CD4-positive, CD25-positive, alpha-beta regulatory T cell (primary cell): ENCODE measurements at places on chromosomes 5 and 9.

GRCh38 chr9:8241201-8241600 is 441.6 kb upstream of the DMAC1 start:
- no peak for DNase-seq

DNA sequence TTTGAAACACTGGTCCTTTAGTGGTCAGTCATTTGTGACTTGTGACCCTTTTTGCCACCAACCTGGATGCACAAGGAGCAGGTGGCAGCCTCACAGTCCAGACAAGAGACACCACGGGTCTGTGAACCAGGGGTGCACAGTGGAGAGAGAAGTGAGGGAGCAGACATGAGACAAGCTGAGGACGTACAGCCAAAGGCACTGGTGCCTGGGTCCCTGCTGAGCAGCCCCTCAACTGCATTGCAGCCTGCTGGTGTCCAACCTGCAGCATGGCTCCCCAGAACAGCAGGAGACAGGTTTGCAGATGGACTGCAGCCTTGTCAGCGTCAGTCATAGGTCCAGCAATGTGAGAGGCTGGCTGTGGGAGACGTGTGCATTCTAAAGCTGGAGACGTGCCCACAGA is 124.2 kb upstream of the FSTL4 start:
- DNase-seq = no peak

DNA sequence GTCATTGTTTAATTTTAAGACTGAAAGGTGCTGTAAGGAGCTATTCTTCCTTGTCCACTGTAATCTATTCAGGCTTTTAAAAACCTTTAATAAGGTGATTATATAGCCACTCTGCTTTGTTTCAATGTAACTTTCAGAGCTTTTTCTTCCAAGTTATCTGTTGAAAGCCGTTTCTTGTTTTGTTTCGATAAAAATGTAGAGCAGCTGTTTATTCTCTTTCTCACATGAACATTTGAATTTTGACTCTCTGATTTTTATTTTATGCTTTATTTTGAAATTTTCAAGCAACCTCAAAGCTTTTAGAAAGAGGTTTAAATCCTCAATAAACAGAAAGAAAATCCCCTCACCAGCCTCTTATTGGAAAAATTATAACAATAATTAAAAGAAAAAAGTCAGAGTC is 47.2 kb downstream of the CPEB4 start:
- no peak for DNase-seq

DNA sequence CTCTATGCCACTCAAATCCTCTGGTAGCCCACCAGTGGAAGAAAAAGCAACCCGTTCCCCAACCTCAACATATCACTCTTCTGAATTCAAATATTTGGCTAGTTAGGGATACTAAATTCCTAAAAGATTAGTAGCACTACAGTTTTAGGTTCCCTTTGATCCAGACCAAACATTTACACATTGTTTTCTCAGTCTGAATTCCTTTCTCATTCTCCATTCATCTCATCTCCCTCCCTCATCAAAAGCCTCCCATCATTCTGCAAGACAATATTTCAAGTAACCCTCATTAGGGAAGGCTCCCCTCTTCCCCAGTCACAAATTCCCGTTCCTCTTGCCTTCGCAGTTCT is 26.3 kb downstream of the ADAM19 start:
- no peak for DNase-seq

DNA sequence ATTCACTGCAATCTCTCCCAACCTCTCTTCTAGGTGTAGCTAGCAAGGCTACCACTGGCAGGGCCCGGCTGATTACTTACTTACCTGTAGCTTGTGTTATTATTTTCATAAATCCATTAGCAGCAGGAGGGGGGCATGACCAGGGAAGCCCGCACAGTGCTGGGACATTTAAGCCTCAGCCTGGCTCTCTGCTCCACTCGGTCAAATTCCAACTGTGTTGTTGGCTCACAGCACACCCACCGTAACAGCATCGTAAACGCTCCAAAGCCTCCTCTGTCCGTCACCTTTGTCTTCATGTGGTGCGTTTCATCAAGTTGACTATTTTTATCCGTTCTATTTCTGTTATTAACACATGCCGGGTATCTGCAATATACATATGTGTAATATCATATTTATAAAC is 264.7 kb downstream of the NSG2 start:
- no peak for DNase-seq

DNA sequence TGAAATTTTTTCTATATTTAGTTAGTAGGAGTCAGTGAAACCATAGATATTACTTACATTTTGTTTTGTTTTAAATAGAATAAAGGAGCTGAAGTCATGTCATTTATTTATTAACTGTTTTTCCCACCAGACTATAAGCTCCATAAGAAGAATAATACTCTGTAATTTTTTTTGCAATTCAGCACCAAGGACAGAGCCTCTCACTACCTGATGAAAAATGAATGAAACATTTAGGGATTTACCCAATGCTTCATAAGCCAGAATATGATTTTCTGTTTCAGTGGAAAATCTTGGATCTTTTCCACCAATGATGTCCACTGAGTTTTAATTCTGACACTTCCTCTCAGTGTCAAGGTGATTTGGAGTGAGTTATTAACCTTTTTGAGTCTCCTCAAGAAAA is 624.9 kb upstream of the GRAMD2B start:
- no peak for DNase-seq

DNA sequence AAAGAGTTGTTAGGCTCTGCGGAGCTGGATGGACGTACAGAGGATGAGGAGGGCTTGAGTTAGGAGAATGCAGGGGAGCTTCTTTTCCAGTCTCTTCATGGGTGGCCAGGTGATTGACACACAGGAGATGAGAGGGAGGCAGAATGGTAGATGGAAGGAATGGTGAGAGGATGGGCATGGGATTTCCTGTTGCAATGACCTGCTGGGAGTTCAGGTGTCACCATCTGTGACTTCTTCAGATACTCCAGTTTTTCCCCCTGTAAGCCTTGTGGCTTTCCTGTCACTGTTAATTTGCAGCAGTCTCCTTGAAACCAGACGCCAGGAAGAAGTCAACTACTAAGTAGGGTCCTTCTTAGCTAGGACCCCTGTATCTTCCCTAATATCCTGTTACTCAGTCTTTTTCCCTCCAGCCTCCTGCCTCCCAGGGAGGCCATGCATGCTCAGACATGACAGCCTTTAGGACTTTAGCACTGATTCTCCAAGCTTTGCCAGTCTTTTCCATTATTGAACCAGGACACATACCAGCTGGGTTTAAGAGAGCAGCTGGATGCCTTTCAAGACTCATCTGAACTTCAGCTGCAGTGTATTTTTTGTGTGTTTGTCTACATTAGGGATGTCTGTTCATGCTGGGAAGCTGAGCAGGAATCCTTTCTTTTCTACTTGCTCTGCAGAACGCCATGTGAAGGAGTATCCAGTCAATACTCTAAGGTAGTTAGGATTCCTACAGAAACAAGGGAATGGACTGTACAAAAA is 67.2 kb upstream of the CD180 start:
- no peak for DNase-seq

DNA sequence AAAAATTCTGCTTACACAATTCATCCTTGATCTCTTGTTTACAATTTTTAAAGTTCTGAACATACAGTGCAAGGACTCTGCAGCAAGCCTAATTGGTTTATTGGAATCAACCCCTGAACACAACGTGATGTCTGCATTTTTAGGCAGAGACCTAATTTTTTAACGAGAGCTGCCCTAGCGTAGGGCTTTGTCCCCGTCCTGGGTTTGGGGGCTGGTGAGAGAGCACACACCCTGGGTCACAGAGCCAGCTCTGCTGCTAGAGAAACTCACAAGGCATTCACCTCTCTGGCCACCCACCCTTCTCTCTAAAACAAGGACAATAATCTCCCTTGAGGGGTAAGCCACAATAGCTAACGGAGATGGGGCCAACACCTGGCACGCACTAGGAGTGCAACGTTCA is 28.2 kb downstream of the SH3PXD2B start:
- DNase-seq = no peak

- DNase-seq = no peak
Observed at GRCh38 chr5:82673057-82673809, 395.1 kb upstream of the RPS23 start.

- DNase-seq = no peak
Observed at GRCh38 chr5:174606646-174607045, 117.7 kb upstream of the MSX2 start.

- DNase-seq = no peak
Observed at GRCh38 chr9:14967450-14968321, 57.5 kb upstream of the FREM1 start.

DNA sequence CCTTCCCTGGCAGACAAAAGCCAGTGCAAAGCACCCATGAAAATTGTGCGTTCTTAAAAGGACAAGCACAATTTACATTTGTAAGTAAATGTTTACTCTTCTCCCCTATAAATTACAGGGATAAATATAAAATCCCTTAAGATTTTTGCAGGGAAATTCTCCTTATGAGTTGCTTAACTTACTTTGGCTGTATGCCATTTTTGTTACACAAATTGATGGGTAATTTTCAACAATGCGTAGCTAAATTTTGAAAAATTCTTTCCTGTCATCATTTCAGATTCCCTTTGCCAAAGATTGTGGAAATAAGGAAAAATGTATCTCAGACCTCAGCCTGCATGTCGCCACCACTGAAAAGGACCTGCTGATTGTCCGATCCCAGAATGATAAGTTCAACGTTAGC is 64.2 kb upstream of the ITGA2 start:
- DNase-seq = no peak

DNA sequence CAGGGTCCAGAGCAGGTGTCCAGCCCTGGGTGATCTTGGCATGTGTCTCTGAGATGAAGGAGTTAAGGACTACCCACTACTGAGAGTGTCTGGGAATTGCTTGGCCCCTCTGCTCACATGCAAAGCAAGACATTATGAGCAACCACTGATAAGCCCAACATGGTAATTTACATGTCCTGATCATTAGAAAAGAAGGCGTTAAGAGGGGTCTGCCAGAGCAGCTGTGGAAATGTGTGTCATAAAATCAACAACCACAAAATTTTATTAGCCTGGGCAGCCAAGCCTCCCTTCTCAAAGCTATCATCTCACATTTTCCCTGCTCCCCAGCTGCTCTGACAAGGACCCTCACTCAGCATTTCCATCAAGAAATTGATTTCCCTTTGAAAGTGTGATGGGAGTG is 351.0 kb downstream of the SPOCK1 start:
- DNase-seq = no peak

DNA sequence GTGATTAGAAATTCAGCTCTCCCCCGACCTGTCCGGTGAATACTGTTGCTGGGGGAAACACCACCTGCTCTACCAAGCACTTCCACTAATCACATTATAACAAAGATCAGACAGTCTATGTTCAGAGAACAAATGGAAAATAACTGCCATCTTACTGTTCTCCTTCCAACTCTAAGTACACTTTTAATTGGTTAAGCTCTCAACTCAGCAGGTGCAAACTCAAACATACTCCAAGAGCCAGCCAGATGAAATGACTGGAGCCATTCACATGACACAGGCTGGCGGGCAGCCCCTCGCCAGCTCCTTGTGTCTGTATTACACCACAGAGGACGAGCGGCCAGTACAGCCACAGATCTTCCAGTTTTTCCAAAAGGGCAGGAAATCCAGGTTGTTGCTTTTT is 16.1 kb downstream of the LIFR start:
- DNase-seq = no peak

DNA sequence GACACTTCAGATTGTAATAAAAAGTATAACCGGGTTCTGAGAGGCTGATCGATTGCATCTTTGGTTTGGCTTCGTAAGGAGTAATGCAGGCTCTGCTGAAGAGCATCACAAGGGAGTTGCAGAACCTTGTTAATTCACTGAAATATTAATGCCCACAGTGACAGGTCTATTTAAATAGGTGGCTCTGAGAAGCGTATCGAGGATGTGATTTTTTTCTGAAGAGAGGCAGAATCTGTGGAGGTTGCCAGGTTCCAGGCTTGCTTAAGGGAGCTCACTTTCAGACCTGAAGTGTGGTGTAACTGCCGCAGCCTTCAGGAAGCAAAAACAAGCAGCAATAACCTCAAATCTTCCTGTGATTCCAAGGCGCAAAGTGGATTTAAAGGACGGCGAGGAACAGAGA is 80.3 kb downstream of the ANKRD33B start:
- no peak for DNase-seq

- no peak for DNase-seq
Observed at GRCh38 chr9:98007251-98007928, 24.2 kb downstream of the ANP32B start.

- DNase-seq = no peak
Observed at GRCh38 chr5:139495638-139496435, 13.3 kb upstream of the STING1 start.

GRCh38 chr5:109853377-109853776 is 163.7 kb downstream of the MAN2A1 start:
- no peak for DNase-seq

DNA sequence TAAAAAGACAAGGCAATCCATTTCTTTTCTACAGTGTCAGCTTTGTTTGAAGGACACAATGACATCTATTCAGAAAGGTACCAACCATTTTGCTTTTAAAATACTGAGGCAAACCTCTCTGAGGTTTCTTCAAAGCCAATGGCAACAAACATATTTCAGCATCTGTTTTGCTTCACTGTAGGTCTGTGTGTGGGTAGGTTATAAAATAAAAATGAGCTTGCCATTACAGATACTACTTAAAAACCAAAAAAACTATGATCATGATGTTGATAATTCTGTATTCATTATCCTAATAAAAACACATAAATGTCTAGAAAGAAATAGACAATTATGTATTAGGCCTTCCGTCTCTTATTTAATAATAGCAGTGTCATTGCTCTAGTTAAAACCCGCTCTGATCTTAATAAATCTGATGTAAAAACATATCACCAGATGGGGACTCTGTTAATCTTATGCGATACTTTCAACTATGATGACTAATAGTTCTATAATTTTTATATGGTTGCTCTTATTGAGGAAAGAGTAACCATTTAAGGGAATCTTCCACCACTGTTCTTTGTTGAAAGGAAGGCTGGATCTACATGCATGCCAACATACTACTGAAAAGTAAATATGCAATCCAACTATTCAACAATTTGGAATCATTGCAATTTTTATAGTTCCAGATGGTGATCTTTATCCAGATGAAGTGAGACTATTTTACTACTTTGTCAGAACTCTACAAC is 647.2 kb downstream of the PDE4D start:
- no peak for DNase-seq

GRCh38 chr5:25892211-25892610 is 1146.2 kb downstream of the CDH9 start:
- DNase-seq = no peak

- DNase-seq = no peak
Observed at GRCh38 chr5:50744776-50745175, 78.3 kb downstream of the PARP8 start.

- DNase-seq = no peak
Observed at GRCh38 chr5:125461641-125462072, 715.2 kb upstream of the ZNF608 start.

DNA sequence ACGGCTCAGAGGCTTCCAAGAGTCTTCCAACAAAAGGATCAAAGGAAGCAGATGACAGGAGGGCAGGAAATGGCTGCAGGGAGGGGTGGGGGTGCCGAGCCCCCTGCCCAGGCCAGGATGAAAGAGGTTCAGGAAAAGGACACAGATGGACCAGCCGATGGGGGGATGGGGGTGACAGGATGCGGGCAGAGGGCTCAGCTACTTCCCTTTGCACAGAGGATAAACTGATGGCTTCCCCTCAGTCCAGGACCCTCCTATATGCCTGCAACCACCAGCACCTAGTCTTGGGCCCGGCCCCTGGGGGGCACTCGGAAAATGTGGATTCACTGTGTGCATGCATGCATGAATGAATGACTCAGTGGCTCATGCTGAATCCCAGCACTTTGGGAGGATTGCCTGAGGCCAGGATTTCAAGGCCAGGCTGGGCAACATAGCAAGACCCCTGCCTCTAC is 148.2 kb downstream of the C9orf50 start:
- no peak for DNase-seq

GRCh38 chr9:95715868-95716435 is 159.5 kb upstream of the ERCC6L2 start:
- DNase-seq = no peak
